ENCODE measurements at places on chromosomes 11 and 22.

GRCh38 chr11:113642090-113642489 lies 64.0 kb downstream of the TMPRSS5 start:
- no peak for DNase-seq

- no peak for DNase-seq
Measured at GRCh38 chr11:67503119-67504004, 1.8 kb downstream of the PITPNM1 start.

DNA sequence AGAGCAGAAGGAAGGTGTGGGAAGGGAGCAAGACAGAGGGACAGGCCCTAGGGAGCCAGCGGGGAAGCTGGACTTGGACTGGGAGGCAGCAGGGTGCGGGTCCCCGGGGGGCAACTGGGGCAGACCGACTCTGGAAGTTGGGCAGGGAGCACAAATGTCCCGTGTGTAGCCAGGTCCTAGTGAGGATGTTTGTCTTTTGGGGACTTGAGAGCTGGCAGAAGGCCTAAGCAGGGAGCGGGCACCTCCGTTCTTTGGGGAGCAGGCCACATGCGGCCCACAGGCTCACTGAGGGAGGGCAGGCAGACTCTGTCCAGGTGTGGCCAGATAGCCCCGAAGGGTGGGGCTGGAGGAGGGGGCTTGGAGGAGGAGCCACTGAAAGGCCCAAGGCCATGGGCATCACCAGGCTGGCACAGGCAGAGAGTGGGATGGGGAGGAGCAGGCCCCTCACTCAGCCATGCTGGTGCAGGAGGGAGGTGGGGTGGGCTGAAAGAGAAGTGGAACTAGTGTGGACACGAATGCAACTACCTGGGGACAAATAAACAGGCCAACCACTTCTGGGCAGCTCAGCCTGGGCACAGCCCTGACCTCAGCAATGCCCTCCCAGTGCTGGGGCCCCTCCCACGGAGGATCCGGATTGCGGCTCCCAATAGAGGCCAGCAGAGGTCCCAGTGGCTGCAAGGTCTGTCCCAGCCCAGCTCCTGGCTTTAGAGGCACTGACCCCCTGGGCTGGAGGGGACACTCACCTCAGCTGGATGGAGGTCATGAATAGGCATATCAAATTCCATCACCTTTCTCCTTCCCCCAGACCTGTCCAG lies 1.3 kb upstream of the SCARF2 start:
- no peak for DNase-seq

DNA sequence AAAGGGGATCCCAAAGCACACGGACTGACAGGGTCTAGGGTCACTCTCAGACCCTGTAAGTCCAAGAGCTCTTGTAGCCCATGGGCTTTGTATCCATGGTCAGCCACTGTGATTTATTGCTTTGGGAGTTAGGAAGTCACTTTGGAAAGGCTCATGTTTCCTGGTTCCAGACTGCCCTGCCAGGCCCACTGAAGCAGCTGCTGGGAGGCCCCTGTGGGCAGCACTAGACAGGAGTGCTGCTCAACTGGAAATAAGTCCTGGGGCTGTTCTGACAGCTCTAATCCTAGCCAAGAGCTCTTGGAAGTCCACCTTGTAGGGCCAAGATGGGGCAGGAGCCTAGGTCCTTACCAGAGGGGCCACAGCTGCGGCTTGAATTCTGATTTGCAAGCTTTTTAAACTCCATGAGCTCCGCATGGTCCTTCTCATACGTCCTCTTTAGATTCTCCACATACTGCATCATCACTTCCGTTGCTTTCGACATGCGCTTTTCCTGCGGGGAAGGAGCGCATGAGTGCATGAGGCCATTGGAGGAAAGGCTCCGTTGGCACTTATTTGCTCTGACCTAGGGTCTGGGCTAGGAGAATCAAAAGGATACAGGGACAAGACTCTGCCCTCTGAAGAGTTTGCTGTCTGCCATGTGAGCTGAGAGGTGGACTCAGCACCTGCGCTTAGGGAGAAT lies 32.2 kb upstream of the LYVE1 start:
- DNase-seq: peak; percentile 78

- no peak for DNase-seq
Measured at GRCh38 chr11:121904148-121904547, 211.9 kb downstream of the BLID start.

DNA sequence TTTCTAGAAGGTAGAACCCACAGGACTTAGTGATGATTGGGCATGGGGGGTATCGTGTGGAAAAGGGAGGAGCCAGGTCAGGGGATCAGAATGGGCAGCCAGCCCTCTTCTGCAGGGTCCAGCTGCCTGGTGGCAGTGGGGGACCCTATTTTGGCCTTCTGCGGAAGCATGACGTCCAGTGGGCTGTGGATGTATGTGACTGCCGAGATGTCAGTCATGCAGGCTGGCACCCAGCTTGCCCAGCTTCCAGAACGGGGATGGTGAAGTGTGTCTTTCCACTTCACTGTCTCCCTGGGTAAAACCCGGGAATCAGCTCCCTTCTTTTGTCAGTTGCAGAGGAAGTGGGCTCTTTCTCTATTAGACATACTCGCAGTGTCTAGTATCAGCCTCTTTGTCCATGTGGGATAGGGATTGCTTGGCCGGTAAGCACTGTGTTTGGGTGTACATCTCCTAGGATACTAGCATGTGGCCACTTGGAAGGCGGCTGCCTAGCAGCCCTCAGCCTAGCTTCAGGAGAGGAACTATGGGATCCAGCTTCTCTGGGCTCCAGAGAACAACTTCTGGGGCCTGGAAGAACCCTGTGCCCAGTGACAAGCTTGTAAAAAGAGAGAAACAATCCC lies 51.4 kb downstream of the GRIK4 start:
- DNase-seq: peak; percentile 62

DNA sequence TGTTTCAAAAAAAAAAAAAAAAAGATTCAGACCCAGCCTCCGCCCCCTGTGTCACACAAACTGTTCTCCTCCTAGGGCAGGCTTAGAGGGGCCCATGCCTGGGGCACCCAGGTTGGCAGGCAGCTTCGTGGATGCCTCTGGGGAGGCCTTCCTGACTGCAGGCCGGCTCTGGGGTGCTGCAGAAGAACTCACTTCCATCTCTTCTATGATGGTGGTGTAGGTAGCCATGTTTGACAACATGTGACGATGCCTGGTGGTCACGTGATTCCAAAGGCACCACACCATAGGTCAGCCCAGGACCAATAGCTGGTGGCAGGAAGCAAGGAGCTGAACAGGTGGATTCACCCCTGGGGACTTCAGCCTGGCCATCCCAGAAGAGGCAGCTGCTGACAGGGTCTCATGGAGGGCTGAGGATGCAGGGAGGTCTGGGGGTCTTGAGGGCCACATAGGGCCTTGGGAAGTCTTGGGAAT lies 24.1 kb upstream of the CELSR1 start:
- peak; percentile 43 for DNase-seq

- no peak for DNase-seq
Measured at GRCh38 chr11:92653454-92653853, 316.0 kb upstream of the MTNR1B start.

- no peak for DNase-seq
Measured at GRCh38 chr11:47688991-47689390, 26.2 kb downstream of the AGBL2 start.

DNA sequence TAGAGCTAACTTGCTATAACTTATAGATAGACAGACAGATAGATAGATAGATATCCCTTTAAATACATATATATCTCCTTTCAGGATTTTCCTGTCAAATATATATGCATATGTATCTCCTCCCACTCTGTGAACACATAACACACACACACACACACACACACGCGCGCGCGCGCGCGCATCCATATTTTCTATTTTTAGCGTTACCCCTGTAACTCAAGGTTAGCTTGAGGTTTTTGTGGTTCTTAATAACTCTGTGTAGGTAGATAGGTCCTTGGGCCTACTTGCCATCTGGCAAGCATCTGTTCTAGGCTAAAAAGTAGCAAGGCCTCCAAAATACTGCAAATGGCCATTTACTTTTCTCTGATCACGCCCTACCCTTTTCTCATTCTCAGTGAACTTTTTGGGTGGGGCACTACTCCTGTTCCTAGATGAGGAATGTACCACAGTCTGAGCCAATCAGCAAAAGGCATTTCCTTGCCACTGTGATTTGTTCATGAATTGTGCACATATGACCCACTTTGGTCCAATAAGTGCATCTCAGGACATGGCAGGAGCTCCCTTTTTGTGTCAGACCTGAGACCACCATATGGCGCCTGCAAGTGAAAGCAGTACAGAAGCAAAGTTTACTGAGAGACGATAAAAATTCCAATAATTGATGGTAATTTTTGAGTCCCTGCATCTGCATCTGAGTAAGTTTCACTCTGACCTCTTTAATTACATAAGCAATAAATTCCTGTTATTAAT lies 740.5 kb upstream of the API5 start:
- DNase-seq: no peak

GRCh38 chr22:32619614-32620426 lies 145.2 kb downstream of the FBXO7 start:
- DNase-seq: no peak

GRCh38 chr22:47515384-47516125 lies 753.1 kb downstream of the TBC1D22A start:
- DNase-seq: peak; percentile 30

DNA sequence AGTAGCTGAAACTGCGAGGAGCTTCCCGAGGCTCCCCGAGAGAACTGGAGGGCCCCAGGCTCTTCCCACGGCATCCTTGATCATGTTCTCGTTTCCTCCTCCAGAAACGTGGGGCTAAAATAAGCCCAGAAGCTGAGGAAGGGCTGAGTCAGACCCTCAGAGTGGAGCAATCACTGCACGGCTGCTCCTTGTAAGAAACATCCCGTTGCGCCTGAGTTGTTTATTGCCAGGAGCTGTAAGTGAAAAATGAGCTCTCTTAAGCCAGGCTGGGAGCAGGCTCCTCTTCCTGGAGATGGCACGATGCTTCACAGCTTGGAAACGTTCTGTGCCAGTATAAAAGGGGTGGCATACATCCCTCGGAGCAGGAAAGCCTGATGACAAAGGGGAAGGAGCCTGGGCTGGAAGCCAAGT lies 47.3 kb upstream of the SYN3 start:
- DNase-seq: peak; percentile 12

GRCh38 chr11:25734591-25735211 lies 597.2 kb upstream of the ANO3 start:
- DNase-seq: peak; percentile 45

DNA sequence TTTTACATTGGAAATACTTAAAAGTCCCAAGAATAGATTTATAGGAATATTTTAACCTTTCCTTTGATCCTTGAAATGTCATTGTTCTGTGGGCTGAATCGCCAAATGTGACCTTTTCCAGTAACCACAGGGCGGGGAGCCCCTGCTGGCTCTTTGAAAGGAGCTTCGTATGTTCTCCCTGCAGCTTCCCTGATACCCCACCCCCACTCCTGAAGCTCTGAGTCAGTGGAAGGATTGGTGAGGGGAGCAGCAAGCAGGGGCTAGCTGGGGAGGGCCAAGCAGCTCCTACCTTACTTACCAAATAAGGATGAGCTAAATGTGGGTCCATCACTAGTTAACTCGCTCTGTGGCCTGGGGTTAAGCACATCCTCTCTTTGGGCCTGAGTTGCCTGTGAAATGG lies 87.7 kb downstream of the CHST1 start:
- DNase-seq: no peak

DNA sequence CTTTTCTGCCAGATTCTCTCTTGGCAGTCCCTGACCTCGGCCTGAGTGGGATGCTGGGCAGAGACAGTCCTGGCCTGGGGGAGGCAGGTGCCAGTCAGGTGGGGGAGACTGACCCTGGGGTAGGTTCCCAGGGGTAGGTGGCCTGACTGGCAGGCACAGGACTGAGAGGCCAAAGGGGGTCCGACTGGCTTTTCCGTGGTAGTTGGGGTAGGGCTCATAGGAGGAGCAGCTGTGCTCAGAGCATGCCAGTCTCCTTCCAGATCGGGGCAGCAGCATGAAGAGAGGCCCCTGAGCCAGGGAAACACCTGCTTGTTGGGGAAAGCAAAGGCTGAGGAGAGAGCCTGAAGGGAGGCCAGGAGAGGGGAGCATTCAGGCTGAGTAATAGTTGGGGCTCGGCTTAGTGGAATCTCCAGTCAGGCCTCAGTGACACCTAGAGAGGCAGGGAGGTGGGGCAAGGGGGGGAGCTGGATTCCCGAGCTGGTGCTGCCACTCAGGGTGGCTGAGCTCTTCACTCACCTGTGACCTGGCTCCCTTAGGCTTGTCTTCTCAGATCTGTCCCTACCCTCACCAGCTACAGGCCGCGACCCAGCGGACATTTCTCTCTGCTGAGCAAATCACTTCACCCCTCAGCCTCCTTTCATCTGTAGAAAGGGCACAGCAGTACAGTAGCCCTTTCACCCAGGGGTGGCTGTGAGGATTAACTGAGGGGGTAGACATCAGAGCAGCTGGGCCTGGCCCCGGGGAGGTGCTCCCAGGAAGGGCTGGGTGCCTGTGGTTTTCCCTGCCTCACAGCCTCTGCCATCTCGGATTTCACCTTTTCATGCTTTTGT lies 26.2 kb downstream of the MCM5 start:
- peak; percentile 50 for DNase-seq

- DNase-seq: no peak
Measured at GRCh38 chr11:70669281-70669680, 271.0 kb downstream of the CTTN start.

DNA sequence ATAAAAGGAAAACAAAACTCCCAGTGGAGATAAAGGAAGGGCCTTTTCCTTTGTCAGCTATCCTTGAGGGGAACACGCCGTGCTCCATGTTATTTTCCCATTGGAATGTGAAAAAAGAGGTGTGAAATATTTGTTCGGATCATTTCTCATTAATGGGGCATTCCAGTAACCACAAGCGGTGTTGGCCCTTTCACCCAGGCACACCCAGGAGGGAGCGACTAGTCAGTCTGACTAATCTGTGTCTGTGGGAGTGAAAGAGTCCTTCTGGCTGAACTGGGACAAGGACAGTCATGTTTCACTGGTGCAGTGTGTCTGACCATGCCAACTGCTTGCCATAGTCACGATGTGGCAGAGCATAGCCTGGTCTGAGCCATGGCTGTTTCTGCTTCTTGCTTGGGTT lies 13.0 kb upstream of the MYEOV start:
- DNase-seq: no peak

- no peak for DNase-seq
Measured at GRCh38 chr22:18068381-18068988, 9.3 kb upstream of the PEX26 start.

DNA sequence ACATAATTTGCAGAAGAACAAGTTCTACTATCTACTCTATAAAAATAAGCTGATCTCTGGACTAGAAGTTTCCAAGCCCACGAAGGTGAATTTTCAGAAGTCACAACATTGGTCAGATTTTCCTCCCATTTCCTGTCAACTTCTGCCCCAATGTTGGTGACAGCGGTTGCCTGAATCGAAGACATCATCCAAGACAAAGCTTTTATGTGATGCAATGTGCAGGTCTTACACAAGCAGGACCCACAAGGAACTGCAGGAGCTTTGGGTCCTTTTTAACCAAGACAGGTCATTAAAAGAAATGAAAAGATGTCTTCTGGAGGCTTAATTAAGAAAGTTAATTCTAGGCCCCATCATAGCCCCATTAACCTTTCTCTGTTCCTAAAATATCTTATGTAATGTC lies 125.6 kb upstream of the BLID start:
- DNase-seq: no peak

- no peak for DNase-seq
Measured at GRCh38 chr11:100883830-100884229, 196.7 kb downstream of the ARHGAP42 start.

Measured in tongue (tissue), 3 donors.